ENCODE measurements at places on chromosomes 1 and 21.
A peak's percentile ranks its signal among the peaks of the same experiment; 100 is the strongest.

GRCh38 chr21:38920631-38921398, 115.1 kb downstream of the ETS2 start:
- DNase-seq, result no peak

DNA sequence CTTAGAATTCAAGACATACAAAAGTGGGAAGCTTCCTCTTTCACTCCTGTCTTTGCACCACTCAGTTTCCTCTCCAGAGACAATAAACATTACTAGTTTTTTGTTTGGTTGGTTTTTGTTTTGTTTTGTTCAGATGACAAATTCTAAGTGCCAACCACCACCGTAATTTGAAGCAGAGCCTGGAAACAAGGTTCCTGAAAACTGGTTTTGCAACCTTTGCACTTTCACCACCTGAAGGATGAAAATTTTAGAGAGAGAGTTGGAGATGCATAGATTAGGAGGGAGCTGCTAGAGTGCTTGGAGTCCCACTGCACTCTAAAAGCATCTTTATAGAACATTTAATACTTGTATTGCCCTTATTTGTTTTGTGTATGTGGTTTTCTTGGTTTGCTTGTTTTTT, 20.2 kb upstream of the MGST3 start:
- no peak for DNase-seq

- no peak for DNase-seq
Observed at GRCh38 chr1:54603241-54603640, 20.1 kb downstream of the FAM151A start.

DNA sequence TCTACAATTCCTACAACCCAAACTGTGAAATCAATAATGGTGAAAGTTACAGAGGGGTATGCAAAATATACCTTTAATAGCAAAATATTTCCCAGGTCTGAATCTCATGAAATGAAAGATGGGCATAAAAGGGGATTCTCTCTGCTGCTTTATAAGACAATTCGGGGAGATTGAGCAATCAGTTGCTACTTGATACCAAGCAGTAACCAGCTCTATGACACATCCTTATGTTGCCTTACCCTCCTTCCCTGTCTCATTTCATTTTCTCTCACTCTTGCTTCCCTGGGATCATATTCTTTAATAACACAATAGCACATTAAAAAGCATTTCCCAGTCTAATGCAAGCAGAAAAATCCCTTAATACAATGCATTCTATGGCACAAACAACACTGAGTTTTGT, 29.0 kb downstream of the ZSWIM5 start:
- DNase-seq, result no peak

DNA sequence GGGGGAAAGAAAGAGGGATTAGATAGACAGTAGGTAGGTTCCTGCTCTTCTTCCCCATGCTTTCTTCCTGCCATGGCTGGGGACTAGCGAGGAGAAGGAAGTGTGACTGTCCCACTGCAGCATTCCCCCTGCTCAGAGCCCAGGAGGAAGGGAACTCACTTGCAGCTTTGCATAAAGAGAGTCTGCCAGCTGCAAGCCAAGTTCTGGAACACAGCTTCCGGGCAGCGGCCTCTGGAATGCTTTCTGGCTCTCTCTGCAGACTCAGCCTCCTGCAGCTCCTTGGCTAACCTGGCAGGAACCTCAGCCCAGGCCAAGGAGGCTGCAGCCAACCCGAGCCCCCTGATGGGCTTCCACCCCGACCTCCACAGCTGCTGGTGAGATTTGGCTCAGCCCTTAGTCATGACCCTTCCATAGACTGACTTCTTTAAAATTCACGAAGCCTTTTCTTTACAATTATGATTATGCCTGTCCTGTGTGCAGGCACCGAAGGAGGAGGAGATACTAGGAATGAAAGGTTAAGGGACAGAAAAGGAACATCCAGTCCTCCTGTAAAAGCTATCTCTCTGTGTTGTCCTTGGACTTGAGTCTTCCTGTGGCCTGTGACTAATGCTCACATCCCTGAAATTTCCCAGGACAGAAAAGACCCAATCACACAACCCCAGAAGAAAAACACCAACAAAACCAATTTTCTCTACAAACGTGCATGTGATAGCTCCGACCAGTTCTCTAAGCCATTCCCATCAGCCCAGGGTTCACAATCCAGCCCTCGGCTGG, 108.2 kb upstream of the OLIG2 start:
- no peak for DNase-seq

GRCh38 chr1:33822396-33822795, 41.5 kb upstream of the HMGB4 start:
- no peak for DNase-seq

GRCh38 chr1:9375912-9376311, 83.2 kb downstream of the SPSB1 start:
- DNase-seq, result no peak

DNA sequence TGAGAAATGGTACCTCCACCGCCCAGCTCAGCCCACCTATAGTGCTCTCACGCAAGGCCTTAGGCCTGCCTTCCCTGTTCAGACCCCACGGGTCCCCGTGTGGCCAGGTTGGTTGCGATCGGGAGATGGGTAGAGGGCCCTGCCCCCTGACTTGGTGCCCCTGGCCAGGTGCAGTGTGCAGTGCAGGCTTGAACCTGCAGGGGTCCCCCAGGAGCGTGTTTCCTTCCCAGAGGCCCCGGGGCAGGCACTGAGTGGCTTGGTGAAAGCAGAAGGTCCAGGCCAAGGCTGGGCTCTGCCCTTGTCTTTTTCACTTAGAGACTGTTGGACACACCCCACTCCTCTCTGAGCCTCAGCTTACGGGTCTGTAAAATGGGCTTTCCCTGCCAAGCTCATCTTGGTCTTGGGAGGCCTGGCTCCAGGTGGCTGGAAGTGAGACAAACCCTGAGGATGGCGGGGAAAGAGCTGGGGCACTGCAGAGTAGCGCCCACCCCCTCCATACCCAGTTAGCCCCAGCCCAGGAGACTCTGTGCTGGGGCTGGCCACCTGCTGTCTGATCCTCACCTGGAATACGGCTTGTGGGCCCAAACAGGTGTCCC, 9.3 kb upstream of the HES5 start:
- no peak for DNase-seq

DNA sequence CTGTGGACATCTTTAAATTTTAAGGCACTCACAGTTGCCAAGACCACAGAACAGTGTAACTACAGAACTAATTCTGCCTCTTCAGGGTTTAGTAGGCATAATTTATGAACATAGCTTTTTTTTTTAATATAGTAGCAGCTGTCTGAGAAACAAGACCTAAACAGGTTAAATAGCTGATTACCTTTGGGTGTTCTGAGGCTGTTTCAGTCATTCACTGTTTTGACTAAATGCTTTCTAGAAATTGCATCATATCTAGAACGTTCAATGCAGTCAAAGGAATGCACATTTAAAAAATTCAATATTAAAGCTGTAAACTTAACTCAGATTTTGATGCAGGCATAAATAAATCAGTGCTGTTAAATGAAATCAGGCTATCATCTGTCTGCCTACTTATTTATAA, 101.6 kb downstream of the BRINP3 start:
- DNase-seq, result no peak

DNA sequence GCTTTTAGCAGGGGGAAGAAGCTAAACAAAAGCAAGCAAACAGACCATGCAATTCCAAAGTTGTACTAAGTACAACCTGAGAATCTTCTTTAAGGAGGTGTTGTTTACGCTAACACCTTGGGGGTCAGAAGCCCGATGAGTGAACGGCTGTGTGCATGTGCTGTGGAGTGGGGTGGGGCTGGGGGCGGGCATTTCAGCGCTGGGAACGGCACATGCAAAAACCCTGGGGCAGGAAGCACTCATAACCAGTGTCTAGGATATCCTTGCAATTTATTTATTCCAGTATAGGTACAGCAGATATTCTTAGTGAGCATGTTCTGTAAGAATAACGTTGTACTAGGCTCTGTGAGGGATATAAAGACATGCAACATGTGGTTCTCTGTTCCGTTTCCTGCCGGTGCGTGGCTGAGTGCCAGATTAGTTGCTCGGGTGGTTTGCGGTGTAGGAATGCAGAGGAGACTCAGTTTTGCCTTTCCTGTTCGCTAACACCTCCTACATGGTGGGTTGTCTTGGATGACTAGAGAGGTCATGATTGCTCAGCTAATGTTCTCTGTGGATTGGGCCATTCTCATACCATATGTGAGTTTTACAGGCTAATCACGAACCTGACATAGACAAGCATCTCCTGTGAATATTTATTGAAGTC, 3.7 kb downstream of the FASLG start:
- DNase-seq, result peak; percentile 85

DNA sequence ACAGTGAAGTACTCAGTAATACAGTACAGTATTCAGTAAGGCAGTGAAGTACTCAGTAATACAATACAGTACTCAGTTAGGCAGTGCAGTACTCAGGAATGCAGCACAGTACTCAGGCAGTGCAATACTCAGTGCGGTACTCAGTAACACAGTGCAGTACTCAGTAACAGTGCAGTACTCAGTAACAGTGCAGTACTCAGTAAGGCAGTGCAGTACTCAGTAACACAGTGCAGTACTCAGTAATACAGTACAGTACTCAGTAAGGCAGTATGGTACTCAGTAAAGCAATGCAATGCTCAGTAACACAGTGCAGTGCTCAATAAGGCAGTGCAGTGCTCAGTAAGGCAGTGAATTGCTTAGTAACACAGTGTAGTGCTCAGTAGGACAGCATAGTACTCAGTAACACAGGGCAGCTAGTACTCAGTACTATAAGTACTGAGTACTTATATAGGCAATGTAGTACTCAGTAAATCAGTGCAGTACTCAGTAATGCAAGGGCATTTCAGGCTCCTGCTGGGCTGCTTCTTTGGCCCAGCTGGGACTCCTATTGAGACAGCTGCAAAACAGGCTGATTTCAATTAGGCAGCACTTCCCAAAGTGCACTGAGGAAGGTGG, 411.3 kb downstream of the DISC1 start:
- DNase-seq, result no peak

DNA sequence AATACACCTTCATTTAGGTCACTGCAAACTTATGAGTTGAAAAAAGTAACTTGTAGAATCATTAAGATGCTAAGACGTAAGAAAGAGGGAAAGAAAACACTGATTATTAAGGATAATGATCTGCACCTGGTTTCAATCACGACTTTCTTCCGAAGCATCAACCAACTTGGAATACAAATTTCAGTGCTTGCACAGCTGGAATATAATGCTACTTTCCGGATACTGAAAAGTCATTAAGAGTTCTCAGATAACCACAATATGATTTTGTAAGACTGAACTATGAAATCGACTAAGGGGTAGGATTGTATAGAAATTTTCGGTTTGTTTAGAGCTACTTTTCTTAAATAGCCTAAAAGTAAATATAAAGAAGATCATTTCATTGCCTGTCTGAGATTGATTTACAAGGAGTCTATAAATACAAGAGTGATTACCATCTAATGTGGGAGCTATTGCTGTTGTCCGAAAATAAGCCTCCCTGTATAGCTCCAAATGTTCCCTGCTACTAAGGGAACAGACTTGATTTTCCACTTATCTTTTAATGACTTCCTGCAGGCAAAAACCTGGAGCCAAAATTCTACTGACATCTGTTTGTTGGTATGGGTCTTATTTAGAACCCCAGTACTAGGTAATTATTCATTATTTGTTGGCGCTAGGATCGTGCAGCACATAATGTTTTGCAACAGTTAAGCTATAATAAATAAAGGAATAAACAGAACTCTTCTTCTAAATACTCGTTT, 673.3 kb downstream of the KCNT2 start:
- no peak for DNase-seq

- DNase-seq, result no peak
Observed at GRCh38 chr1:28591708-28592320, at the start of gene RAB42. Gene RAB42 (plus strand): TSS chr1:28592265. CDS start chr1:28592512, 247 bp downstream.

- no peak for DNase-seq
Observed at GRCh38 chr1:157363660-157364140, 188.6 kb downstream of the FCRL5 start.

DNA sequence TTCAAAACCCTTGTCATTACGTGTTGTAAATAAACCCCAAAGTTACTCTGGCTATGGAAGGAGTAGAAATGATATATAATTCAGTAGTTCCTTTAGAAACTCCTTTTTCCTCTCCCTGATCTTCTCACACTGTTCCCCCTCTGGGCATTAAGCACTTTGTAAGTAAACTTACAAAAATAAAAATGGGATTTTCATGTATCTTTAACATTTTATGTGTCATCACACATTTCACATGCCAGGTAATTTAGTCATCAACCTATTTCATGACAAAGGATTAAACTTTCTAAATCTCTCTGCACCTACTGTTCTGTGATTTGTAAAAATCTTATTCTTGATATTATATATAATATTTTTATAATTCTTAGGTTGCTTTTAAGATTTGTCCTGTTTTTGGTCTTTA, 176.9 kb downstream of the NEK7 start:
- no peak for DNase-seq

- DNase-seq, result no peak
Observed at GRCh38 chr1:8223526-8223925, 94.4 kb upstream of the SLC45A1 start.

DNA sequence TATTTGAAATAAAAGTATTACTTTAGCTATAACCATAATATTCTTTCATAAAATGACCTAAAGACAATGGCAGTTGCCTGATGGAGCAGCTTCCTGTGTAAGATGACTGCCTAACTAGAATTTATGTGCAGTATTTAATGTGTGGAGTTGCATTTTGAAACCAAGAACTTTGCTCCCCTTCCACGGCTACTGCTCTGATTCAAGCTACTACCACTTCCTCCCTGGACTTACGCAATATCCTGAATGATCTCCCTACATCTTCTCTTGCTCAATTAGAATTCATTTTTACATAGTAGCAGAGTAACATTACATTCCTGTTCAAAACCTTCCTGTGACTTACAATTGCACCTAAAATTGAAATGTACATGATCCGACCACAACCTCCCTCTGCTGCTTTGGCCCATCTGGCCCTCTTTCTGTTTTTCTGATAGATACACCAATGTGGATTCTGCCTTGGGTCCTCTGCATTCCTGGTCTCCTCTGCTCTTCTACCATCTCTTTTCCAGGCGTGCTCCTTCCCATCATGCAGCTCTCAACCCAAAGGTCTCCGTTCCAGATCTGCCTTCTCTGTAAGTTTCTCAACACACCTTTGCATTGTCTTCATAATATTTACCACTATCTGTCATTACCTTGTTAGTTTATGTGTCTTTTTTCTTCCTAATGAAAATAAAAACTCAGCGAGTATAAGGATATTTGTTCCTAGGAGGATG, 47.4 kb upstream of the USP25 start:
- DNase-seq, result no peak

GRCh38 chr1:221559911-221560310, 182.0 kb downstream of the DUSP10 start:
- no peak for DNase-seq

GRCh38 chr1:39407896-39408640, 83.4 kb upstream of the BMP8A start:
- DNase-seq, result no peak

GRCh38 chr21:45982092-45982757, 655 bp downstream of the COL6A1 start:
- no peak for DNase-seq

DNA sequence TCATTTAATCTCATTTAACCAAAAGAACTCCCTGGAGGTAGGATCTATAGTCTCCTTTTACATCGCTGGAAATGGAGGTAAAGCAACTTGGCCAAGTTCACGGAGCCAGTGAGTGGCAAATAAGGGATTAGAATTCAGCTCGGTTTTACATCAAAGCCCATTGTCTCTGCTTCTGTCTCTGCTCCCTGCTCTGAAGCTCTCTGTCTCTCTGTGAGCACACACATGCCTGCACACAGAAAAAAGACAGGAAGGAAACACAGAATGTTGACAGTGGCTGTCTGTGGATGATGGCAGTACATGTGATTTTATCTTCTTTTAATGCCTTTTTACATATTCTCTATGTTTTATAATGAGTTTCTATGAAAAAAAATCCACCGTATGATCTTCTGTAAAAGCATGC, 8.9 kb upstream of the DHRS3 start:
- peak; percentile 12 for DNase-seq

- no peak for DNase-seq
Observed at GRCh38 chr1:215421744-215422143, 145.4 kb upstream of the KCTD3 start.

- DNase-seq, result no peak
Observed at GRCh38 chr1:221316491-221317056, 425.3 kb downstream of the DUSP10 start.
